Esophagus mucosa (tissue), 1 donor: ENCODE measurements at places on chromosomes 4 and X. TPM values are rescaled to one million over a fixed set of nuclear protein-coding genes. Genes with fewer than 3 reads are reported as not detected.

Gene SLC10A4
- not detected for total RNA-seq

DNA sequence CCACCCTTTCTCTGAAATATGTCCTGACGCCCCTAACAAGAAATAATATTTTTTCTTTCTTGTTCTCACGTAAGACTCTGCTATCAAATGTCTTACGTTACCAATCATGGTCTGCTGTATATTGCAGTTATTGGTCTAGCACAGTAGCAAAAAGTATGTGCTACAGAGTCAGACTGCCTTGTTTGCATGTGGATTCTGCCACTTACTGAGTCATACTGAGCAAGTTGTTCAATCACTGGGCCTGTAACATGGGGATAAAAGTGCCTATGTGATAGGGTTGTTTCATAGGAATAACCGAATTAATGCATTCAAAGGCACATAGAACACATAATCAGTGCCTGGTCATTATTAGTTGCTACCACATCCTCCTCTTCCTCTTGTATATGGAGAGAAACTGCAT is 14.1 kb downstream of the RPGR start:
- ATAC-seq = no peak

DNA sequence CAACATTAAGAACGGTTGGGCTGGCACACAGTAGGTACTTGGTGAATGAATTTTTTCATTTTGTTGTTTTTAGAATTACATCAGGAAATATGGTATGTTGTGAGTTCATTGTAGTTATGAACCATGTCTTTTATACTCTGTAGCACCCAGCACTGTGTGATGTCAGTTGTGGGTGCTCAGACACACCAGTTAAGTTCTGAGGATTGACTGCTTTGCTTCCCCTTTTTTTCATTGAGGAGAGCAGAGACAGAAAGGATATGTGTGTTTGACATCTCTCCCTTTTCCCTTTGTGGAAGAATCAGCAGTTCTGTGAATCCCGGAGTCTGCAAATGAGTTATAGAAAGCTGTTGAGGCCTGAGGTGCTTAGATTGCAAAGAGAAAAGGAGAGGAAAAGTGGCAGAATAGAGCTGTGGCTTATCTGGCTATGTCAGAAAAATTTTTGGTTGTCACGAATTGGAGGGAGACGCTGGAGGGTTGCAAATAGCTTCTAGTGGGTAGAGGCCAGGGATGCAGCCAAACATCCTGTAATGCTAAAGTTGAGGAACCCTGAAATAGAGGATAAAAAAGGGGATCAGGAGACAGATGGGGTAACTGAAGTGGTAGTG is 13.1 kb downstream of the SMAD1 start:
- ATAC-seq = no peak

DNA sequence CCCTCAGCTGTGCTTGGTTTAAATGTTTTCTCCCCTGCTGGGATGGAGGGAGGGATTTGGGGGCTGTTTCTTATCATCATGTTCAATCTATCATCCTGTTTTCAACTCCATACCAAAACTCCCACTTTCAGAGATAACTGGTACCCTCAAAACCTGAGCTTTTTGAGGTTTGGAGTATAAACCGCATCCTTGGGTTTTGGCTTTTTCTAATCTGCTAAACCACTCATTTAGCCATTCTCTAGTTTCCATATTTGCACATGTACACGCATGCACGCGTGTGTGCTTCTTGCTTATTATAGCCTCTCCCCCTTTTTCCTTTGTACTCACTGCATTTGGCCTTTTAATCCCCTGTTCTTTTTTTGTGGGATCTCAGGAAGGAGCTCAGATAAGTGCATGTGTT is 116.7 kb upstream of the TEX13D start:
- ATAC-seq = no peak

Gene CSAG1
- total RNA-seq = not detected

- ATAC-seq = no peak
Observed at GRCh38 chr4:182103614-182104319, 139.4 kb upstream of the TENM3 start.

Gene TCEAL6
- not detected for total RNA-seq

Gene CT45A2
- total RNA-seq = not detected

DNA sequence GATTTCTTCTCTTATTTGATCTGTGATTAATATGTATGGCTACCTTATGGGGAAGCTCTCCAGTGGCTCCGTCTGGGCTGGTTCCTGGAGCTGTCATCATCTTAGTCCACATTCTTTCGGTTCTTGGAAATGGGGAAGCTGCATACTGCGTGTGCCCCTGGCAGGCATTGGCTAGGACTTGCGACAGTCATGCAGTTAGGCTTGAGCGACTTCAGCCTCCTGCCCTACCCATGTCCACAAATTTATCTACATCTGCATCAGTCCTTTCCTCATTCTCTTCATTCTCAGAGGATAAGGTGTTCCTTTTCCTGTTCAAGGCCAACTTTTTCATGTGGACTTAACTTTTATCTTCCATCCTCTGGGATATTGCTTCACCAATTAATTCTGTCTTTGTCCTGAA is 214.2 kb downstream of the RELL1 start:
- ATAC-seq = peak; percentile 74

Gene NXF2
- not detected for total RNA-seq

DNA sequence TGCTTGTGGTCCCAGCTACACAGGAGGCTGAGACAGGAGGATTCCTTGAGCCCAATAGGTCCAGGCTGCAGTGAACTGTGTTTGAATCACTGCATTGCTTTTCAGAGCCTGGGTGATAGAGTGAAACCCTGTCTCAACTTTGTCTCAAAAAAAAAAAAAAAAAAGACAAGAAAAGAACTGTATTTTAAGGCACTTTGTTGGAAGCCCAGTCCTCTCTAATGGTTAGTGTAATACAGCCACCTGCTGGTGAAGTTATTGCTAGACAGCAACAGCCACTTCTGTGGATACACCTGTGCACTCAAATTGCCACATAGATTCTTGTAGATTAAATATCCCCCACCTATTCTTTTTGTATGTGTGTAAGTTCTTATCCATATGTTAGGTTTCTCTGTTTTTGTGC is 10.1 kb upstream of the FGG start:
- peak; percentile 60 for ATAC-seq

Gene CACNA1F
- 0.28 TPM for total RNA-seq

Gene GAB1
- 30.2 TPM for total RNA-seq

Gene ETNPPL
- not detected for total RNA-seq

Gene MAGEA2
- not detected for total RNA-seq

DNA sequence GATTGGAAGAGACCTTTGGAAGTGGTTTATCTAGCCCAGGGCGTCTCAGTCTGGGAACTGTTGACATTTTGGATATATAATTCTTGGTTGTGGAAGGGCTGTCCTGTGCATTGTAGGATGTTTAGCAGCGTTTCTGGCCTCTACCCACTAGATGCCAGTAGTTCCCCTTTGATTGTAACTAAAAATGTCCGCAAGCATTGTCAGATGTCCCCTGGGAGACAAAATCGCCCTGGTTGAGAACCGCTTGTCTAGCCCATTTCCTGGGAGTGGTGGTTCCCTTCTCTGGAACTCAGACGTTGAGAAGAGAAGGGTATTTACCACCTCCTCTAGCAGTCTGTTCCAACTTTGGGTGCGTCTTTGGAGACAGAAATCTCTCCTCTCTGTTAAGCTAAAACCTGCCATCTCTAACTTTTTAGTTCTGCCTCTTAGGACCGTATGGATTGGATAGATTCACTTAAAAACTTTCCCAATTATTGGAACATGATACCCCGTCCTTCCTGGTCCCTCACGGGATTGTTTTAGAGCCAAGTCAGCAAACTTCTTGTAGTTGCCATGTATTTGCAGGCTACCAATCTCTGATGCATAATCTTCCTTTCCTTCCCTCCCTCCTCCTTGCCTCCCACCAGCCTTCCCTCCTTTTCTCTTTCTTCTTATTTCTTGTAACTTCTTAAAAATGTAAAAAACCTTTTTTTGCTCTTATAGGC is 13.9 kb downstream of the TMEM165 start:
- ATAC-seq = no peak

GRCh38 chr4:106104276-106104675 is 209.0 kb downstream of the NPNT start:
- no peak for ATAC-seq

Gene ANOS1
- 1.4 TPM for total RNA-seq

GRCh38 chr4:149690726-149691125 is 124.9 kb downstream of the IQCM start:
- no peak for ATAC-seq

DNA sequence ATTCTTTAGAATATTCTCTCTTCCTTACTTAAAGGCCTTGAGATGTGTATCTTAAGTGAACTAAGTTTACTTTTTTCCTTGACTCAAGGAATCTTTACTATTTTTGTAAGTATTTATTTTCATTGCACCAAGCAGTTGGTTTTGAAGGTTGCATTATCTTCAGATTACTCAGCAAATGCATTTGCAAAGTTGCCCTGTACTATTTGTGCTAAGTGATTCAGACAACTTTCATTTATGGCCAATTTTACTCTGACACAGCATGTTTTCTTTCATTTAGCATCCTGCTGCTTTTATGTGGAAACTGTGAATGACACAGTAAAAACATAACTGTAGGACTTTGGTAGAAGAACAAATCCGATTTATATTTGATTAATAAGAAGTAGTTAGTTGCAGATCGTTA is 191.0 kb downstream of the CCSER1 start:
- no peak for ATAC-seq

Gene PPARGC1A
- 0.60 TPM for total RNA-seq

Gene MMRN1
- total RNA-seq = 6.8 TPM

Gene SEPTIN6
- total RNA-seq = 5.1 TPM

- ATAC-seq = no peak
Observed at GRCh38 chr4:100517864-100518341, at the start of gene EMCN. Gene EMCN (minus strand): TSS chr4:100518022. CDS start chr4:100517914, 108 bp downstream.

Gene CT45A3
- not detected for total RNA-seq

Gene POU3F4
- not detected for total RNA-seq

- no peak for ATAC-seq
Observed at GRCh38 chr4:27414887-27415731, 554.5 kb downstream of the STIM2 start.

GRCh38 chr4:680928-681645 is 6.7 kb downstream of the MYL5 start:
- peak; percentile 2 for ATAC-seq

Gene TCP11X2
- not detected for total RNA-seq

DNA sequence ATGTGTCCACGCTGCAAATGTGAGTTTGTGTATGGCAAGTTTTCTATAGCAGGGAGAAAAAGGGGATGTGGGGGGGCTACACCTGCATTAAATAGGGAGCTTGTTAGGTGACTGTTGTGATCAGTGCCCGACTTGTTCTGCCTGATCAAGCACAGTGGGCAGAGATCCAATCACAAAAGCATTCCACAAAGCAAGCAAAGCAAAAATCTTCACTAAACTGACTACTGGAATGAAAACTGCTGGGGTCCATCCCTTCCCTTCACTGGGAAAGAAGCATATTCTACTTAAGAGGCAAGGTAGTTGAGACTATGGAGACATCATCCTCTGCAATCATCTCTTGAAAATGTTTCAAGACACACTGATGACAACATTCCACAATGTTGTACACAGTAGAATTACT is 5.2 kb downstream of the IRS4 start:
- no peak for ATAC-seq

DNA sequence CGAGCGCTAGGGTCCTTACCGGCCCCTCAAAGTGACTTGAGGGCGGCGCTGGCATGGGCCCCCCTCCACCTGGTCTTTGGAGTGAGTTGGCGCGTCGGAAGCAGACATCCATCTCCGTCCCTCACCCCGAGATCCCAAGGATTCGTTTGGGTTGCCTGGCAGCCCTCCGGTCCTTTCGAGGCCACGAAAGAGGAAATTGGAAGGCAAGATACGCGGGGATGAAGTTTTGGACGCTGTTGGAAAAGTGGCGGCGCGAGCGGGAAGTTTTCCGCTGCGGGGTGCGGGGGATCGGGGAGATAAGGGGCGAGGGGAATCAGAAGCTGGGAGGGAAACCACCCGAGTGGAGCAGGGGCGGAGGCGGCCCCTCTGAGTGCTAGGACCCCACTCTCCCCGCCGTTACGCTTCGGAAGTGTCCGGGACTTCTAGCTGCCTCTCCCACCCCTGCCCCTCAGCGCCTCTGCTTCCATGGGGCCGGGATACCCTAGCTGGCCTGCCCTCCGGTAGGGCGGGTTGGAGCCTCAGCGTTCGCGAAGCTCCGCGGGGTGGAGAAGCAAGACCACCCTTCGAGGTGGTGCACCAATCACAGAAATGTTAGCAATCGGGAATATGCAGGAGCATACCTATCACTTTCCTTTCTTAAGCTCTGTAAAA is 57.8 kb downstream of the FRMPD3 start:
- ATAC-seq = no peak

- ATAC-seq = no peak
Observed at GRCh38 chr4:26877406-26877805, 16.8 kb downstream of the STIM2 start.

DNA sequence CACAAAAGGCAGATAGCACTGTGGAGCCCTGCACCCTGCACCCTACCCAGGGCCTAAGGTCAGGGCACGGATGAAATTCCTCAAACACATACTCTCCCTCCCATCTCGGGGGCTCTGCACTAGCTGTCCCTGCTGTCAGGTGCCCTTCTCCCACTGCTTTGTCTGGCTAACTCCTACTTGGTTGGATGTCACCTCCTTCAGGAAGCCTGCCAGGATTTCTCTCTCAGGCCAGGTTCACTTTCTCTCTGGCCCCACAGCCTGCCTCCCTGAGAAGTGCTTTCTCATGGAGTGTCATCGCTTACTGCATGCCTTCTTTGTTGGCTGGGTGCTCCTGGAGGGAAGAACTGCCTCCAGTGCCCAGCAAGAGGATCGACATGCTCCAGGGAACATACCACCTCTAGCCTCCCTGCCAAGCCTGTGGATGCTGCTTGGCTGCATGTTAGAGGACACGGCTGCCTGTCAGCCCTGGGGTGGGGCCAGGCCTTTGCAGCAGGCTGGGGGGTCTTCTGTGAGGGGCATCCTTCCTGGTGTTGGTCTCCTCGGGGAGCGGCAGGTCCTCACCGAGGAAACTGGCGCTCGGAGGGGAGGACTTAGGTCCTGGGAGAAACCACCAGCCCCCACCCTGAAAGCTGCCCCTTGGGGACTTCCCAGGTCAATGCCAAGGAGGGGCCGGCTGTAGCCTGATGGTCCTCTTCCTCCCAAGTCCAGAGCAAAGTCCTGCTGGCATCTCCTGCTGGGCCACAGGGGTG is 15.0 kb downstream of the ABLIM2 start:
- no peak for ATAC-seq

- no peak for ATAC-seq
Observed at GRCh38 chr4:3657902-3658529, 108.2 kb upstream of the ADRA2C start.

- ATAC-seq = peak; percentile 47
Observed at GRCh38 chrX:27968878-27969277, 12.4 kb downstream of the DCAF8L1 start.

DNA sequence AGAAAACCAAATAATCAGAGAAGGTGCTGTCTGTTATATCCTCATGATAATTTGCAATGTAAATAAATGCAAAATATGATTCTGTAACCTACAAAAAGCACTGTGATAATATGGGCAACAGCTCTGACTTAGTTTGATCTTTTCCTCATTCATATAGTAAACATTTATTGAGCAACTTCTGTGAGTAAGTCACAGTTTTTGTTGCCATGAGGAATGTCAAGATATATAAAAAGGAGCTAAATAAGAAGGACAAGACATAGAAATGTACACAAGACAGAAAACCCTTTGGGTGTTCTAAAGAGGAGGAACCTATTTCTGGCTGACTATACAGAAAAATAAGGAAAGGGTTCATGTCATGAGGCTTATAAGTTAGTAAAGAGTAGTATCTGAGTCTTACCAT is 44.3 kb downstream of the ARSJ start:
- no peak for ATAC-seq
